Skeletal muscle cell (primary cell): ENCODE measurements at places on chromosomes 5 and 9.

DNA sequence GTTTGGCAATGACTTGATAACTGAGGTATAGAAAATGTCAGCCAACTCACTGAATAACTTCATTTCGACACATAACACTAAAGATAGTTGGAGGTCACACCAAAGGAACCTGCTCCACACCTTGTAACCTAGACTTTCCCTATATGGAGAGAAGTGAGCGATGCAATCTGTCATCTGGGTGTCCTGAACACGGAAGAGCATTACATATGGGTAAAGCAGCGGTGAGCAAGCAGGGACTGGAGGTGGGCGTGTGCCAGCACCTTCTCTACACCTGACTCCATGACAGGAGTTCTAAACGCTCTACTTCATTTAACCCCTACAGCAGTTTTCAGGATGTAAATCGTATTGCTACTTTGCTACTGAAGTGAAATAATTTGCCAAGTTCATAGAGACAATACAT lies 152.8 kb downstream of the SLC12A2 start:
- no peak for DNase-seq

DNA sequence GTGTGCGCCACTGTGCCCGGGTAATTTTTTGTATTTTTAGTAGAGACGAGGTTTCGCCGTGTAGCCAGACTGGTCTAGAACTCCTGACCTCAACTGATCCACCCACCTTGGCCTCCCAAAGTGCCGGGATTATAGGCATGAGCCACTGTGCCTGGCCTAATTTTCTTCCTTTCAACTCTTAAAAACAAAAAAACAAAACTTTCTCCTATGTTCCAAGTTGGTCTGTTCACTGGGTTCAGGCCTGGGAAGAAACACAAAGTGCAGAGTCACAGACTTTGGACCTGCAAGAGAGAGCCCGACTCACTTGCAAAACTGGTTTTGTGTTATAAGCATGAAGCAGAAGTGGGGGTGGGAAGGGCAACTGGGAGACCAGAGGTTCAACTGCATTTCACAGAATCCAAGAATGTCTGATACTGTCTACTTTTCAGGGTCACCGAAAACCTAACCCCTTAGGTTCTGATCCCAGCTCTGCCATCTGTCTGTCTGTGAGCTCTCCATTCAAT lies 5.2 kb upstream of the HDHD3 start:
- no peak for DNase-seq

- no peak for DNase-seq
Observed at GRCh38 chr9:6049798-6050197, 34.4 kb upstream of the RANBP6 start.

DNA sequence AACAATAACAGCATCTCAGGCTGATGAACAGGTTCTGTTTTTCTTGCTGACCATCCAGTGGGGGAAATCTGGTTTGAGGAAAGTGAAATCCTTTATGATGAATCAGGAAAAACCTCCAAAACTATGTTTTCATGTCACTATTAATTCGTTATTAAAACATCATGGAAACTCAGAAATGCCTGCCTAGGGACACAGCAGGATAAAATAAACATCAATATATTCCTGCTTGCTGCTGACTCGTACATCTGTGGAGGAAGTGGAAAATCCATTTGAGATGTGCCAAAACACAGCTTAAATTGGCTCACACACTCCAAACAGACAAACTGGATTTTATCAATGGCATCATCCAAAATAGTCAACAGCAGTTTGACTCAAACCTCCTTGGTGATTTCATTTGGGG lies 53.0 kb downstream of the TEK start:
- DNase-seq = peak; percentile 7

GRCh38 chr5:143554918-143555477 lies 151.5 kb upstream of the NR3C1 start:
- peak; percentile 80 for DNase-seq

DNA sequence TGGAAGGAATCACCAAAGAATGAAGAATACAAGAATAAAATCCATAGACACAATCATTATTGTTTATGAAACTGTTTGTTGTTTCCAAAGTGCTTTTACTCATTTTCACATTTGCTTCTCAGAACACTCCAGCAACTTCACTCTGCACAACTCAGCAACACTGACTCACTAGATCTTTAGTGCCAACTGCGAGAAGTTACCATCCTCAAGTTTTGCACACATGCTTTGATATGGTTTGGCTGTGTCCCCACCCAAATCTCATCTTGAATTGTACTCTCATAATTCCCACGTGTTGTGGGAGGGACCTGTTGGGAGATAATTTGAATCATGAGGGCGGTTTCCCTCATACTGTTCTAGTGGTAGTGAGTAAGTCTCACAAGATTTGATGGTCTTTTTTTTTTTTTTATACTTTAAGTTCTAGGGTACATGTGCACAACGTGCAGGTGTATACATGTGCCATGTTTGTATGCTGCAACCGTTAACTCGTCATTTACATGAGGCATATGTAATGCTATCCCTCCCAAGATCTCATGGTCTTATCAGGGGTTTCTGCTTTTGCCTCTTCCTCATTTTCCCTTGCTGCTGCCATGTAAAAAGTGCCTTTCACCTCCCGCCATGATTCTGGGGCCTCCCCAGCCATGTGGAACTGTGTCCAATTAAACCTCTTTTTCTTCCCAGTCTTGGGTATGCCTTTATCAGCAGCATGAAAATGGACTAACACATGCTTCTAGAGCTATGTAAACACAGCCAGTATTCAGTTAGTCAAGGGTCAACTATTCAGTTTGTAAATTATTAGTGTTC lies 36.9 kb downstream of the CLINT1 start:
- no peak for DNase-seq

GRCh38 chr5:170334626-170335025 lies 37.0 kb upstream of the LCP2 start:
- DNase-seq = no peak

GRCh38 chr9:113516840-113517577 lies 53.5 kb downstream of the RGS3 start:
- DNase-seq = no peak

GRCh38 chr9:38339496-38339895 lies 53.0 kb upstream of the ALDH1B1 start:
- no peak for DNase-seq

DNA sequence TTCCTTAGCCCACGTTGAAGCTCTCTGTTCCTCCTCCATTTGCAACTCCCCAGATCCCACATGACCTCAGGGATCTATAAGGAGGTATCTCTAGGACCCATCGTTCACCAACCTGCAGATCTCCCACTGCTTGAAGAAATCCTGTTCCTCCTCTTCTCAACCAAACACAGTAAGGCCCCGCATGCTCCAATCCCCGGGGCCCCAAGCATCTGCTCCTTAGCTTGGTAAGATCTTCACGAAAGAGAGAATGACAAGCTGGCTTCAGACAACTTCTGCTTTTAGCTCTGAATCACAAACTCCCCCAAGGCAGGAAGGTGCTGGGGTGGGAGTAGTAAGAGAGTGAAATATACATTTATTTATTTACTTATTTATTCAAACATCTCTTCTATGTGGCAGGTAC lies 33.0 kb upstream of the ARHGAP26 start:
- DNase-seq = no peak

- DNase-seq = no peak
Observed at GRCh38 chr5:16582081-16582480, 34.7 kb downstream of the RETREG1 start.

GRCh38 chr9:35844628-35845270 lies 15.7 kb downstream of the TMEM8B start:
- peak; percentile 85 for DNase-seq

DNA sequence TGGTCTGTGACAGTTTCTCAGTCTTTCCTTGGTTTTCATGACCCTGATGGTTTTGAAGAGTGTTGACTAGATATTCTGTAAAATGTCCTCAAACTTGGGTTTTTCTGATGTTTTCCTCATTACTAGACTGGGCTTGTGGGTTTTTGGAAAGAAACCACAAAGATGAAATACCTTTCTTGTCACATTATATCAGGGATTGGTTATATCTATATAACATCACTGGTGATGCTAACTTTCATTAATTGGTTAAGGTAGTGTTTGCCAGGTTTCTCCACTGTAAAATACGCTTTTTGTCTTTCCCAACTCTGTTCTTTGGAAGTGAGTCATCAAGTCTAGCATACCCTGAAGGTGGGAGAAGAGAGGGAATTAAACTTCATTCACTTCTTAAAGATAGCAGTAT lies 3.3 kb upstream of the IL31RA start:
- no peak for DNase-seq

- DNase-seq = no peak
Observed at GRCh38 chr5:152051499-152052454, 127.1 kb upstream of the GLRA1 start.

DNA sequence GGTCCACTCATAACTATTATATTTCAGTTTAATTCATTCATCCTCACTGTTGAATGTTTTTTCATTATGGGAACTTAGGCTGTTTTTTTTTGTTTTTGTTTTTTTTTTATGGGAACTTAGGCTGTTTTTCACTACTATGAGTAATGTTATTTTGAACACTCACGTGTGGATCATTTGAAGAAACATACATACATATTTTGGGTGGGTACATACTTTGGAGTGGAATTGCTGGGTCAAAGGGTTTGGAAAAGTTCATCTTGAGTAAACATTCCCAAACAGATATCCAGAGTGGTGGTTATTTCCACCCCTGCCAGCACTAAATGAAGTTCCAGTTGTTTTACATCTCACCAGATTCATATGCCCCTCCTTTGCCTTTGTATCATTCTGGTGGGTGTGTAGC lies 584.4 kb downstream of the PSAT1 start:
- DNase-seq = no peak

DNA sequence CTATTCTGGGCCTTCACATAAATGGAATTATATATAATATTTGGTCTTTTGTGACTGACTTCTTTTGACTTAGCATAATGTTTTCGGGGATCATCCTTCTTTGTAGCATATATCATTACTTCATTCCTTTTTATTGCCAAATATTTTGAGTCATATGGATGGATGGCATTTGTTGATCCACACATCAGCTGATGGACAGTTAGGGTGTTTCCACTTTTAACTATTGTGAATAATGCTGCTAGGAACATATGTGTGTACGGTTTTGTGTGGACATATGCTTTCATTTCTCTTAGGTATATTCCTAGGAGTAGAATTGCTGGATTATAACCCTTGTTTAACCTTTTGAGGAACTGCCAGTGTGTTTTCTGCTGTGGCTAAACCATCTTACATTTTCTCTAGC lies 249.6 kb downstream of the FANCC start:
- DNase-seq = no peak

- peak; percentile 40 for DNase-seq
Observed at GRCh38 chr9:97923529-97924108, 1.3 kb upstream of the TRMO start.

DNA sequence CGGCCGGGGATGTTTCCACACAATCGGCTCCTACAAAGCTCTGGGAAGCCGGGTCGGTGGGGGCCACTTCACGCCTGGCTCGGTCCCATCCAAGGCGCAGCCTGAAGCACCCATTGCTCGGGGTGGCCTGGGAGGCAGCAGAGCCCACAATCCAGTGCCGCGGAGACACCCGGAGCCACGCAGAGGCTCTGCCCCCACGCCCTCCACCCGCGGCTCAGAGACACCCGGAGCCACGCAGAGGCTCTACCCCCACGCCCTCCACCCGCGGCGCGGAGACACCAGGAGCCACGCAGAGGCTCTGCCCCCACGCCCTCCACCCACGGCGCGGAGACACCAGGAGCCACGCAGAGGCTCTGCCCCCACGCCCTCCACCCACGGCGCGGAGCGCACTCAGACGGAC lies 31.9 kb downstream of the SLC12A7 start:
- no peak for DNase-seq

- DNase-seq = no peak
Observed at GRCh38 chr5:135890867-135891266, 4.8 kb downstream of the IL9 start.
